CD4-positive, alpha-beta T cell treated with Interleukin-10 for 1 hour (primary cell): ENCODE measurements at places on chromosomes 7 and 10.
A peak's percentile ranks its signal among the peaks of the same experiment; 100 is the strongest.

DNA sequence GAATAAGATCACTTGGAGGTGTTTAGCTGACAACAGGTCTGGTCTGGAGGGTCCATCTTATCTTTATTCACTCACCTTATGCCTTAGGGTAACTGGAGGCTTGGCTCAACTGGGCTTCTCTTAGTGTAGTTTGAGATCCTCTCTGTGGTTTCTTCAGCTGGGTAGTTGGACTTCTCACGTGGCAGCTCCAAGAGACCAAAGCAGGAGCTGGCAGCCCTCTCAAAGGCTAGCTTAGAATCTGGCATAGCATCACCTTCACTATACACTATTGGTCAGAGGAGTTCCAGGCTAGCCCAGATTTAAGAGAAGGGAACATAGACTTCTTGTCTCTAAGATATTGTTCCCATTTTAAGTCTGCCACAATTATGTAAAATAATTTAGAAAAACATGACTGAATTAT is 16.4 kb downstream of the ADK start:
- no peak for DNase-seq

DNA sequence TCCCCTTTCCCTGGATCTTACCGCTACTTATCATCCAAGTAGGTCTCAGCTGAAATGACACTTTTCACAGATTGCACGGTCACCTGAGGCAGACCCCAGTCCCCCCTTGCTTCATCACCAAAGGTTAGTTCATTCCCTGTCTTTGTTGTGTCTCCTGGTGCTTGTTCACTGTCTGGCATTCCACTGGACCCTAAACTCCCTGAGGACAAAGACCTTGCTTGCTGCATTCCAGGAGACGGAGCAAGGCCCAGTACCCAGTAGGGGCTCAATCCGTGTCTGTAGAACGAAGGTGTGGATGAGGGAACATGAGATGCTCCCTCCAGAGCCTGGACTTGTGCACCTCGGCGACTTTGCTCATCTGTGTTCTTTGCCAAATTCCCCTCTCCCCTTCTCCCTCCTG is 160.0 kb downstream of the RAB11FIP2 start:
- DNase-seq, result no peak

GRCh38 chr7:138661069-138661635 is 40.0 kb downstream of the SVOPL start:
- no peak for DNase-seq

DNA sequence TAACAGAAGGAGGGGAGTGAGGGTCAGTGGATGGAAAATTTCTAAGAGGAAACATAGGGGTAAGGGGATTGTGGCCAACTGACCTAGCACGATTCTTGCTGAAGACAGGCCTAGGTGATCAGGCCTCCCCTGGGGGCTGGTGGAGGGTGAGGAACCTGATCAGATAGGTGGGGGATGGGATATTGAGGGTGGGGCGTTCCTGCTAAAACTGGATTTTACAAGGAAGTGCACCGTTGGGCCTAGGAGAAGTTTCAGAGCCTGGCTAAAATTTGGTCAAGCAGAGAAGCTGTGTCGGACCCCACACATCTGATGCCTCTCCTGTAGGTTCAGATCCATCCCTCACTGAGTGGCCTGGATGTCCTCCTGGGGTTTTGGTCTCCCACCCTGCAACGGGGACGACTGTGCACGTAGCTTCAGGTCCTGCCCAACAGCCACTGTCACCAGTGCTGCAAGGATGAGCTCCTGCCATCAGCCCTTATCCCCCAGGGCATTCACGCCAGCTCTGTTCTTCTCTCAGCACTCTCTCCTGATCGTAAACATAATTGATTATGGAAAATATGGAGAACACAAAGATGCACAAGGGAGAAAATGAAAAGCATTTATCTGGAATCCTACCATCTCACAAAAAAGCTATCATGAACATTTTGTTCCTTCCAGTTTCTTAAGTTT is 89.9 kb downstream of the ADCY1 start:
- no peak for DNase-seq

DNA sequence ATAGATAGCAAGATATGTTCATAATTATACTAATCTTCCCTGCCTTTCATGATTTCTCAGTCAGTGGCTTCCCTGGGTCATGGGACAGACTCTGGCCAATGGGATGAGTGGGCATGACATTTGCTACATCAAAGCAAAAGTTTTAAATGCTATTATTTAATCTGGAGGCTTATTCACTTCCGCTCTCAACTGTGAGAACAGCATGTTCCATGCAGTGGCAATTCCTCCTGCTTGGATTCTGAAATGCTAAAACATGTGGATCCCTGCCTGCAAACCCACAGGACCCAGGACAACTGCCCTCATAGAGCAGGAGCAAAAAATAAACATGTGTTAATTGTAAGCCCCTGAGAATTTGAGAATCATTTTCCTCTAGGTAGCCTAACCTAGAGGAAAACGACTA is 1412.4 kb upstream of the CELF2 start:
- DNase-seq, result no peak

DNA sequence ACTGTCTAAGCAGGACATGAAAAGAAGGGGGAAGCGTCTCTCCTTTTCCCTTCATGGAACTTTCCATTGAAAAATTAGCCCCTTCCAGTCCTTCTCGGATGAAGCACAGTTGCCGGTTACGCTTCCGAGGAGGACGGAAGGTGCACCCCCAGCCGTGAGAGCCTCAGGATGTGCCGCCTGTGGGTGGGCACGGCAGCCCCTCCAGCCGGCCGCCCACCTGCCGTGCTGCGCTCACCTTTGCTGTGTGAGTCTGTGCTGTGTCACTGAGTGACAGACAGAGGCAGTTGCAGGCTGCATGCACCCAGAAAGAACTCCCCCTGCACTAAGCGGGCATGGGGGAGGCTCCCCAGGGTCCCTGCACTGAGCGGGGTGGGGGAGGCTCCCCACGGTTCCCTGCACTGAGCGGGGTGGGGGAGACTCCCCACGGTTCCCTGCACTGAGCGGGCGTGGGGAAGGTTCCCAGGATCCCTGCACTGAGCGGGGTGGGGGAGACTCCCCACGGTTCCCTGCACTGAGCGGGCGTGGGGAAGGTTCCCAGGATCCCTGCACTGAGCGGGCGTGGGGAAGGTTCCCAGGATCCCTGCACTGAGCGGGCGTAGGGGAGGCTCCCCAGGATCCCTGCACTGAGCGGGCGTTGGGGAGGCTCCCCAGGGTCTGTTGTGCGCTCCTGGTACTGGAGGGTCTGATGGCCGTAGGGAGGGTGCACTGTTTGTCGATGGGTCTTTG is 74.2 kb downstream of the DNAJB6 start:
- no peak for DNase-seq

DNA sequence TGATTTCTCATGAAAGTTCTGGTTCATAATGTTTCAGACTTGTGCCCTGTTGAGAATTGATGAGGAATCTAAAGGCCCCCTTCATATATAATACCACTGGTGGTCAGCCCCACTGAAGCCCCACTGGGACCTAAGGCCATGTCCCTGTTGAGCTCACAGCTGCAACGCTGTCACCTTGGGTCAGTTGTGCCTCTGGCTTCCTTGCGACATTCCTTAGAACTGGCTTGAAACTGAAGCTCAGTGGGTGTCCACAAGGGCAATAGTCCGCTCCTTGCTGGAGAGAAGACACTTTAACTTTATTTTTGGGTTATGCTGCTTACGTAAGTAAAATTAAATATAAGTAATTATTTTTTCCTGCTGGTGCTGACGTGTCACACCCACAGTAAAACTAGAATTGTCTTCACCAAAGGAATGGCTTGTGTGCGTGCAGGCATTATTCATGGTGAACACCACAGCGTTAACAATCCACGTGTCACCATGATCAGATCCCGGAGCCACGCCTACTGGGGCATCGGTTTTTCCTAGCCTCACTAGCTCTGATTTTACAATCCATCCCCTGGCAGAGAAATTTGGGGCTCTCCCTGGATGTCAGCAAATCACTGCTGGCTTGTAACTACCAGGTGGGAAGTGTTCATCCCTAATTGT is 66.5 kb downstream of the BICC1 start:
- no peak for DNase-seq

GRCh38 chr7:107014387-107015023 is 30.0 kb upstream of the PRKAR2B start:
- DNase-seq, result no peak

DNA sequence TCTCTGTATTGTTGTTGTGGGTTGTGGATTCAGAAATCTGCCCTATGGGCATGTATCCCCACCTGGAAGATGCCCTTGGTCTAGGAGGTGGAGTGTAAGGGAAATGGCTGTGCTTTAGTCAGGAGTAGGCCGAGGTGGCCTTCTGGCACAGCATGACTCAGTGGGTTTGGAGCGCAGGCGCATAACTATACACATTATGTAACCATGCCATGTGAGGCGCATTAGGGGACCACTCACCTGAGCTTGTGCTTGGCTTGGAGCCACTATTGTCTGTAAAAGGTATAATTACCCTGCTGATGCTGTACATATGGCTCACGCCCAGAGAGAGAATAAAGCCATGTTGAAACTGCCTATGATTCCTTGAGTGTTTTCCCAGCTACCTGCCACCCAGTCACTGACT is 20.6 kb upstream of the ADAMTS14 start:
- peak; percentile 8 for DNase-seq

GRCh38 chr7:94301024-94301586 is 93.6 kb upstream of the COL1A2 start:
- DNase-seq, result no peak
